Hepatocyte (in vitro differentiated cells): ENCODE measurements at places on chromosomes 4 and X. TPM values are rescaled to one million over a fixed set of nuclear protein-coding genes. Genes with fewer than 3 reads are reported as not detected.

- H3K36me3 ChIP-seq = no peaks in the 10 kb centered on the region
- no peak overlapping the region for H3K27ac ChIP-seq
- no peak overlapping the region for H3K4me3 ChIP-seq
- H3K27me3 ChIP-seq = no peaks in the 10 kb centered on the region
- no peaks in the 10 kb centered on the region for H3K4me1 ChIP-seq
- no peak for DNase-seq
Observed at GRCh38 chr4:134499074-134499473, 297.5 kb upstream of the PABPC4L start.

DNA sequence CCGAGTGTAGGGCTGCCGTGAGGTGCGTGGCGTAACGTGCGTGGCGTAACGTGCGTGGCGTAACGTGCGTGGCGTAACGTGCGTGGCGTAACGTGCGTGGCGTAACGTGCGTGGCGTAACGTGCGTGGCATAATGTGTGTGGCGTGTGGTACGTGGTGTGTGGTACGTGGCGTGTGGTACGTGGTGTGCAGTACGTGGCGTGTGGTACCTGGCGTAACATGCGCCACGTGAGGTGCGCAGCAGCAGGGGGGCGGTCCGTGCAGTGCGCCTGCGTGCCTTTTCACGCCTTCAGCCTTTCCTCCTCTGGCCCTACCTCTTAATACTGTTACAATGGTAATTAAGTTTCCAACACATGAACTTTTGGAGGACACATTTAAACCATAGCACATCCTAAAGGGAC, at the start of gene TFDP3:
Gene TFDP3 (minus strand): TSS at position 26 of the 400 bp plus-strand sequence. CDS start 95 bp downstream, outside the sequence.
- no peak within 1 kb of the TSS for H3K27ac ChIP-seq
- no peaks in the 10 kb centered on the region for H3K27me3 ChIP-seq
- H3K4me3 ChIP-seq = no peak within 1 kb of the TSS
- H3K4me1 ChIP-seq = no peaks in the 10 kb centered on the region

- H3K4me3 ChIP-seq = no peak overlapping the region
- H3K4me1 ChIP-seq = no peaks in the 10 kb centered on the region
- H3K27me3 ChIP-seq = no peaks in the 10 kb centered on the region
- no peaks in the 10 kb centered on the region for H3K36me3 ChIP-seq
Observed at GRCh38 chr4:80295826-80296225, 29.4 kb downstream of the FGF5 start.

DNA sequence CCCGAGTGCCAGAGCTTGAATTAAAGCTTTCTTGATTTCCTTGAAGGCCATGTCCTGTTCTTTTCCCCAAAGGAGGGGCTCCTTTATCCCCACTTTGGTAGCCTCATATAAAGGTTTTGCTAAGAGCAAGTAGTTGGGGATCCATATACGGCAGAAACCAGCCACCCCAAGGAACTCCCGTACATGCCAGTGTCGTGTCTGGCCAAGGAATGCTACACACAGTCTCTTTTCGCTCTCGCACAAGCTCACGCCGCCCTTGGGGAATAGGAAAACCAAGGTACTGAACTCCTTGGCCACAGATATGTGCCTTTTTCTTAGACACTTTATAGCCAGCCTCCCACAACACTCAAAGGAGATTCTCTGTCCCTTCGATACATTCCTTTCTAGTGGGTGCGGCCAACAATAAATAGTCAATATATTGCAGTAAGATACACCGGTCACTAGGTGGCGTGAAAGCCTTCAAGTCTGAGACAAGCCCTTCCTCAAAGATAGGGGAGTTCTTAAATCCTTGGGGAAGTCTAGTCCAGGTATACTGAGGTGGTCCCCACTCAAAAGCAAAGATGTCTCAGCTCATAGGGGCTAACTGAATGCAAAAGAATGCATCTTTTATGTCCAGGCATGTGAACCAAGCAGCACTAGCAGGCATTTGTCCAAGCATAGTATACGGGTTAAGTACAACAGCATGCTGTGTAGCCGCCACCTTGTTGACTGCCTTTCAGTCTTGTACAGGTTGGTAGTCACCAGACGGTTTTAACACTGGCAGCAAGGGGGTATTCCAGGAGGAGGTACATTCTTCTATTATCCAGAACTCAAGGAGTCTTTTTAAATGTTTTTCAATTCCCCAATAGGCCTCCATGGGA, 57.8 kb upstream of the XAGE1B start:
- peak; percentile 71 for DNase-seq
- H3K27ac ChIP-seq = peak overlapping the region; percentile 34
- H3K4me3 ChIP-seq = no peak overlapping the region
- H3K27me3 ChIP-seq = no peaks in the 10 kb centered on the region
- H3K36me3 ChIP-seq = no peaks in the 10 kb centered on the region

DNA sequence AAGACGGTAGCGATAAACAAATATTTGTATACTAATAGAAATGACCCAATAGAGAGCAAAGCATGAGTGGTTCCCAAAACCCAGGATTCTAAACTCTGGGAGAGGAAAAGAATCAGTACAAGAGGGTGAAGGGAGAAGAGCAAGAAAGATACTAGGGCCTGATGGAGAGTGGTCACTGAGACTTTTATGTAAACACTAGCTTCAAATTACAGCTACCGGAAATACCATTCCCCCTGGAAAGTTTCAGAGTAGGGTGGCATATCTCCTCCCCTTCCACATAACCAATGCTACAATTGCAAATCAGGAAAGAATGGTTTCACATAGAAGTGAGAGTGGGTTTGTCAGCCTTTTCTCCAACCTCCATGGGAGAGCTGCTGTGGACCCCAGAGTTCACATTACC, 77.1 kb downstream of the EIF4E start:
- H3K36me3 ChIP-seq = no peaks in the 10 kb centered on the region
- H3K4me1 ChIP-seq = no peaks in the 10 kb centered on the region
- no peaks in the 10 kb centered on the region for H3K27me3 ChIP-seq
- no peak overlapping the region for H3K27ac ChIP-seq
- no peak for DNase-seq
- H3K4me3 ChIP-seq = no peak overlapping the region

GRCh38 chr4:114839986-114840385, 241.4 kb downstream of the UGT8 start:
- no peaks in the 10 kb centered on the region for H3K27me3 ChIP-seq
- H3K27ac ChIP-seq = no peak overlapping the region
- no peaks in the 10 kb centered on the region for H3K36me3 ChIP-seq
- no peaks in the 10 kb centered on the region for H3K4me1 ChIP-seq
- no peak for DNase-seq
- no peak overlapping the region for H3K4me3 ChIP-seq

DNA sequence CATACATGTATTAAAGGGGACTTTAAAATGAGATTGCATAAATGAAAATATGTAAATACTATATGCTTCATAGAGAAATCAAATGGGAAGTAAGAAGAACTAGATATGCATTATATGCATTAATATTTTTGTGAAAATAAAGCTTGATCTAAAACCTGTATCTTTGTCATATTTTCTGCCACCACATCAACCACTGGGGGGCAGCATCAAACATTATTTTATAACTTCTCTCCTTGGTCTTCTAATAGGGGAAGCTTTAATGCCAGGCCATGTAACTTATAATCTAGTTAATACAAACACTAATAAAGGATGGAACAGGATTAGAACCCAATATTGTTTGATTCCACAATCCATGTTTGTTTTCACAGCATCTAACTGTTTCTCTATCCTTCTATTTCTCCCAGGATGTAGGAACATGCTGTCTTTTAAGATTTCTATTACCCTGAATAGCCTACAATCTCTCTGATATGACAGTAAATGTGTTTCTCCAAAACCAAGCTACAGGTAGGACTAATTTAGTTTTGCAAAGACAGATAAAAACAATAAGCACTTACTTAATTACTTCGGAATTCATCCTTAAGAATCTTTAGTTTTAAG, 10.0 kb downstream of the QRFPR start:
- H3K27ac ChIP-seq = no peak overlapping the region
- H3K4me1 ChIP-seq = no peaks in the 10 kb centered on the region
- H3K36me3 ChIP-seq = no peaks in the 10 kb centered on the region
- peak; percentile 63 for DNase-seq

DNA sequence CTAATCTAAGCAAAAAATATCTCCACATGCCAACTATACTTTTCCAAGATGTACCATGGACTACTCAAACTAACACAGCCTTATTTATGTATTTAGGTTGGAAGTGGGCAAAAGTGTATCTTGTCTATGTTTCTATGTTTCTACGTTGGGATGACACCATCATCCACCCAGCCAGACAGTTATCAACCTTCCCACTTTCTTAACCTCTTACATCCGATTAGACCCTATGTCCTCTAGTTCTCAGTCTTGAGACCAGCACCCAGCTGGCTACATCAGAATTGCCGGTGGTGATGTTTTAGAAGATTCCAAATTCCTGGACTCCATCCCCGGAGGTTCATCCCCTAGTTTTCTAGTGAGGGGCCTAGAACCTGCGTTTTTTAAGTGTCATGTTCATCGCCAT, 1.0 kb upstream of the AASDH start:
- H3K27ac ChIP-seq = peak overlapping the region; percentile 97
- no peaks in the 10 kb centered on the region for H3K36me3 ChIP-seq
- no peaks in the 10 kb centered on the region for H3K27me3 ChIP-seq
- H3K4me1 ChIP-seq = peaks cover 7% of the 10 kb centered on the region
- H3K4me3 ChIP-seq = peak overlapping the region; percentile 76

DNA sequence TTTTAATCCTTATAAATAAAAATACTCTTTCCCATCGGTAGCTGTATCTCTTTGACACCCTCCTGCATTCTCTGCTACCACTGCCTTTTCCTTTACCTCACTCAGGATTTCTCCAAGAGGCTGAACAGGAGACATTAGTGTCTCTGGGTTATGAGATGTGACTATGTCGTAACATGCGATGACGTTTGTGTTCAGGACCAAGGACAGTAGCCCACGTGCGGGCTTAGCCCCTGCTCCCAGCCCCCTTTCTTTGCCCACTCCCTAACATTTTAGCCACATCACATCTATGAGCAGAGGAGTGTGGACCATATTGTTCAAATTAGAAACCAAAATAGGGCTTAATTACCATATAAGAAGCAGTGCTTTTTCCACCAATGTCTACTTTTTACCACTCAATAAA, 369.3 kb downstream of the FBXW7 start:
- no peak overlapping the region for H3K4me3 ChIP-seq
- H3K27ac ChIP-seq = no peak overlapping the region
- H3K36me3 ChIP-seq = no peaks in the 10 kb centered on the region
- no peaks in the 10 kb centered on the region for H3K27me3 ChIP-seq

GRCh38 chrX:16457239-16457638, 192.7 kb upstream of the S100G start:
- DNase-seq = no peak
- H3K27me3 ChIP-seq = no peaks in the 10 kb centered on the region
- no peak overlapping the region for H3K27ac ChIP-seq

GPC4 gene
- total RNA-seq = 9.2 and 11.8 TPM in 2 replicates

LRIT3 gene
- total RNA-seq = 0.13 and 0.24 TPM in 2 replicates

ETDA gene
- not detected in 2 replicates for total RNA-seq

SYTL5 gene
- 7.3 and 8.0 TPM in 2 replicates for total RNA-seq
